GM12864 (cell line): ENCODE measurements at places on chromosomes 3 and 15.

DNA sequence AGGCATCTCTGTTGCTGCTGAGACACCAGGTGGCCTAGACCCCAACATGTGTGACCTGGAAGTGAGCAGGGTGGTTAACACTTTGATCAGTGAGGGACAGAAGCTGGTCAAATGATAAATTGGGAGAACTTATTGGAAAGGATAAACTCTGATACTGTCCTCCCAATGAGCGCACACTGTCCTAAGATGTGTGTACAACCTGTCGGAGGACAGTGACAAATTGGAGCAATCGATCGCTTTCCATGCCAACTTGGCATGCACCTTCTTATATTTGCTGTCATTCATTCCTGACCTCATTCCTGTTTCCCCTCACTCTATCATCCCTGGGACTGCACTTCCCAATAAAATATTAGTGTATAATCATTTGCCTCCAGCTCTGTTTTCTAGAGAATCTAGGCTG lies 198.7 kb upstream of the PROK2 start:
- no peak for DNase-seq

DNA sequence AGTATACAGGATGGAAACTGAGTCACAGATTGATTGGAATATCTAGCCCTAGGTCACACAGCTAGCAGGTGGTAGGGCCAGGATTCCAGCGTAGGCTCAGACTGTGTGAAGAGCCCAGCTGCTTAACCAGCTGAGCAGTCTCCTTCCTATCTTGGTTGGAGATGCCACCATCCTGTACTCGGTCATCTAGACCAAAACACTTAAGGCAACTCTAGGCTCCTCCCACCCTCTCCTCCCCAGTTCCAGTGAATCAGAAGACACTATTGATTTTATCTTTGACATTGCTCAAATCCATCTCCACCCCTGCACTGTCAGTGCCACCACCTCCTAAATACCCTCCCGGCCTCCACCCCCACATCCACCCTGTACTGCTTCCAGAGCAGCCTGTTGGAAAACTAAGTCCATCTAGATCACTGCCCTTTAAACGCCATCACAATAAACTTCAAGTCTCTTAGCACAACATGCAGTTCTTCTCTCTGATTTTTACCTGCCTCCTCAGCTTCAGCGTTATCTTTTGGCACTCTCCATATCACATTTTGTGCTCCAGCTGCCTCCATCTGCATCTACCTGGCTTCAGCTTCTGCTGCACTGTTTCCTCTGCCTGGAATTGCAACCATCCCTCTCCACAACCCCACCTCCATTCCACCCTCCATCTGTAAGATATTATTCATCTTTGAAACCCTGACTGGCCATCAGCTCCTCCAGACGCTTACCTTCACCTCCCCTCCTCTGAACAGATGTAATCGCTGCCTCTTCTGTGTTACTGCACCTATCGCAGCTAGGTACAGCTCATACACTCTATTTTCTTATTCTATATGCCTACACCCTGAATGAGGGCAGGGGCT lies 86.8 kb upstream of the ACP3 start:
- no peak for DNase-seq

- no peak for DNase-seq
Measured at GRCh38 chr3:130811557-130811956, 64.9 kb upstream of the PIK3R4 start.

GRCh38 chr15:63334821-63335220 lies 46.8 kb downstream of the CA12 start:
- DNase-seq: no peak

DNA sequence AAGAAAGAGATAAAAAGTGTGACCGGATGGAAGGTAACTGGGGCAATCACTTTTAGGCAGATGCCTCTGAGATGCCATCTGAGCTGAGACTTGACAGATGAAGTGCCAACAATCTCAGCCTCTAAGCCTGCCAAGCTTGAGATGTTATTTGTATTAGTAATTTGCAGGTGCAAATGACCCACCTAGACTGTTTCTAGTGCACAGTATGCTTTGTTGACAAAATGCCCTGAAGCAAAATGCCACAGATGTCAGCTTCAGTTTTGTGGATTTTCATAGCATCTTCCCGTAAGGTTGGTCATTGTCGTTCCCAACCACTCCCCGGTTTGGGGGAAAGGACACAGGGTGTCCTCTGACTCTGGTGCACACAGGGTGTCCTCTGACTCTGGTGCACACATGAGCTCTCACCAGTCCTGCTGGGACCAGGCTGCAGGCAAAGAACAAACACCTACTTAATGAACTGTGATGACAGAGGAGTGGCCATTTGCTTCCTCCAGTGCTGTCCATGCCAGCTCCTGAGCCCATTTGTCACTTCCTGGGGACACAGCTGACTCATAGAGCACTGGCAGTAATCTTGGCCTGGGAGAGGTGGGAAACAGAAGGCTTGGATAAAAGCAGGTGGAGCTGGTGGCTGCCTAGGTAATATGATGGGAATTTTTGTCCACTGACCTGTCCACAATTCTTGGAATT lies 16.7 kb upstream of the PPP1R2 start:
- DNase-seq: no peak

DNA sequence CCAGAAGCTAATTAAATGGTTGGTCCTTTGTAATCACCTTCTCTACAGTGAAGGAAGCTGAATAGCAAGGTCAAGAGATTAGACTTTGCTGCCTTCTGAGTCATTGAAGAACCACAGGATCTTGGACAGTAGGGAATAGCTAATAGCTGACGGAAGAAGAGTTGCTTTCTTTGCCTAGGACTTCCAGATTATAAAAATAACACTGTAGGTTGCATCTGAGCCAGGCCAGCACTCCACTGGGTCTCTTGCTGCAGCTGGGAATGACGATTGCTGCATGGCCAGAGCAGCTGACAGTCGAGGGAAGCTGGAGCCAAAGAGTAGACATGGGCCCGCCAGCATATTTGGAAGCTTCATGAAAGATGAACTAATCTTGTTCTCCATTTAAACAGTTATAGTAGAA lies 81.5 kb upstream of the KCNMB2 start:
- no peak for DNase-seq

DNA sequence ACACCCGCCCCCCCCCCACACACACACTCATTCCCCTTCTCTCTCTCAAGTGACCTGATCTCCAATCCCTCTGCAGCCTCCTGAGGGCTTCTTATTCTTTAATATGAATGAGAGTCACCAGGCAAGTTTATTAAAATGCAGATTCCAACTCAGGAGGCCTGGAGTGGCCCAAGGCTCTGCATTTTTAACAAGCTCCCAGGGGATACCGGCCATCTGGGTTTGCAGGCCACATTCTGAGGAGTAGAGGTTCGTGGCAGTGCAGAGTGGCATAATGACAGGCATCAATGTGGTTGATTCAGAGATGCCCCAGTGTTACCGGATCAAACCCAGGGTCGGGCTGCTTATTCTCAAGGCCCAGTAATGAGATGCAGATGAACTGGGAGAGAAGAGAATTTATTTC lies 18.9 kb downstream of the EIF1B start:
- DNase-seq: no peak

DNA sequence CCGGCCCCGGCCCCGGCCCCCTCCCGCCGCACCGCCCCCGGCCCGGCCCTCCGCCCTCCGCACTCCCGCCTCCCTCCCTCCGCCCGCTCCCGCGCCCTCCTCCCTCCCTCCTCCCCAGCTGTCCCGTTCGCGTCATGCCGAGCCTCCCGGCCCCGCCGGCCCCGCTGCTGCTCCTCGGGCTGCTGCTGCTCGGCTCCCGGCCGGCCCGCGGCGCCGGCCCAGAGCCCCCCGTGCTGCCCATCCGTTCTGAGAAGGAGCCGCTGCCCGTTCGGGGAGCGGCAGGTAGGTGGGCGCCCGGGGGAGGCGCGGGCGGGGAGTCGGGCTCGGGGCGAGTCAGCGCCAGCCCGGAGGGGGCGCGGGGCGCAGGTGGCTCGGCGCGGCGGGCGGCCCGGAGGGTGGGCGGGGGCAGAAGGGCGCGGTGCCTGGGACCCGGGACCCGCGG lies 352 bp downstream of the CHRD start:
- DNase-seq: no peak

DNA sequence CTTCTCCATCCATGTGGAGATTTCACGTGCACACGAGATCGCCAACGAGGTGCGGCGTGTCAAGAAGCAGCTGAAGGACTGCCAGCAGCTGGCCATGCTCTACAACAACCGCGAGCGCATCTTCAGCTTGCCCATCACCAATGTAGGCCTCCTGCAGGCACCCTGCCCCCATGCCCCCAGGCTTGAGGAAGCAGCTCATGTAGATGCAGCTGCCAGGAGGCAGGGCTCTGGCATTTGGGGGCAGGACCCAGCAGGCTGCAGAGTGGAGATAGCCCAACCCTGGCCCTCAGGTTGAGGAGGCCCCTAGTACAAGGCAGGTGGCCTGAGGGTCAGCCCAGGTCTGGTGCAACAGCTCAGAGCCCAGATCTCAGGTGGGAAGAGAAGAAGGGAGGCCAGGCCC lies 36.4 kb downstream of the DNAH1 start:
- DNase-seq: no peak

GRCh38 chr3:134449277-134449676 lies 36.5 kb downstream of the ANAPC13 start:
- DNase-seq: no peak

GRCh38 chr3:18445401-18446148 lies 20.4 kb upstream of the SATB1 start:
- no peak for DNase-seq

GRCh38 chr3:4320096-4320911 lies 17.1 kb downstream of the SETMAR start:
- no peak for DNase-seq

DNA sequence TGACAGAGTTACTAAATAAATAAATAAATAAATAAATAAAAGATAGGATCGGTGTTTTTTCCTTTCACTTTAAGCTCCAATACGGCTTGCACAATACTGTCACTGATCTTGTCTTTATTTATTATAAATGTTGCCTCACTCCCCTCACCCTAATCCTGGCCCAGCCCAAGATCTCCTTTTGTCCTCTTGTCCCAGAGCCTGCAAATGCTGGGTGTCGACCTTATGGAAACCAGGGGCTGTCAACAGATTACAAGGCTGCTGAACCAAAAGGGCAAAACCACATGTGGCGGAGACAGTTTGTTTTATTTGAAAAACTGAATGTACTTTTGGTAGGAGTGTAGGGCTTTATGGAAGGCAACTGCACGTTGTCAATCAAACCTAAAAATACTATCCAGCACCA lies 75.9 kb downstream of the RFTN1 start:
- DNase-seq: no peak

GRCh38 chr3:48411606-48412374 lies 18.1 kb downstream of the PLXNB1 start:
- DNase-seq: no peak

DNA sequence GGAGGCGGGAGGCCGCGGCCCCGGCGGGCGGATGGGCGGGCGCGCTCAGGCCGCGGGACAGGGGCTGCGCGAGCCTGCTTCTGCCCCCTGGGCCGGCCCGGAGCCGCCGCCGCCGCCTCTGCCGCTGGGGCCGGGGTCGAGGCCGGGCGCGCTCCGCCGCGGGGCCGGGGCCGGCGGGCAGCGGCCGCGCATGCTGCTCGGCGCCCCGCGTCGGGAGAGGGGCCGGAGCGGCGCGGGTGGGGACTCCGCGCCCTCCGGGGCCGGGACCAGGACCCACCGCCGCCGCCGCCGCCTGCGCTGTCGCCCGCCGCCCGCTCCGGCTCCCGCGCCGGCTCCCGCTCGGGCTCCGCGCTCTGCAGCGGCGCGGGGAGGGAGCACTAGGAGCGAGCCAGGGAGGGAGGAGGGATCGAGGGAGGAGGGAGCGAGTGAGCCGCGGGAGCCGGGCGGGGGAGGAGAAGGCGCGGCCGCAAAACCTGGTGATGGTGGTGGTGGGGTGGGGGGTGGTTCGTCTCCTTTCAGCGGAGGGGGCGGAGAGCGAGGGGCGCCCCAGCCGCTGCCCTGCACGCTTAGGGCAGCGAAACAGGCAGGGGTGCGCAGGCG lies at the start of gene LINGO1:
TSS of gene LINGO1 (minus strand) at position 379 of the 600 bp plus-strand sequence. CDS start 597 bp downstream, outside the sequence.
- DNase-seq: no peak

GRCh38 chr3:71208211-71209095 lies 375.1 kb downstream of the FOXP1 start:
- DNase-seq: no peak

DNA sequence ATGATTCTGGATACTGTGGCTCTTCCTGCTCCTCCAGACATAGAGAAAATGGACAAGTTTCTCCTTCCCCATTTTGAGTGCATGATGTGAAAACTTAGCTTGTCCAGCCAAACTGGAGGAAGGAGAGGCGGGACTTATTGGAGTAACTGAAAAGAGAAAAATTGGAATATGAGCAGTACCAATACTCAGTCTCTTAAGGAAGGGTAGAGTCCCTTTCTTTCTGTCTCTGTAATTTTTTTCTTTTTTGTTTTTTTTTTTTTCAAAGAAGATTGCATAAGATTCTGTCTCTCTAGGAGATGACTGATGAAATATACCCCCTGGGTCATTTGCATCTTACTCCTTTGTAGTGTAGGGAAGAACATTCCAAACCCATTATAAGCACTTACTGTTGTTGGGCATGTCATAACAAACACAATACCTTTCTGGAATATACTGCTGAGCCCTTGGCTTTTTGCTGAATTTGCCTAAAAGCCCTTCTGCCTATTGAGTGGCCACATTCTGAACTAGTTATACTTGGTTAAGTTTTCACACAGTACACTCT lies 498.1 kb upstream of the TPRG1 start:
- no peak for DNase-seq

- DNase-seq: no peak
Measured at GRCh38 chr15:45201869-45202268, 14.1 kb upstream of the SHF start.
